GM06990 (cell line): ENCODE measurements at places on chromosomes 7 and 10.

DNA sequence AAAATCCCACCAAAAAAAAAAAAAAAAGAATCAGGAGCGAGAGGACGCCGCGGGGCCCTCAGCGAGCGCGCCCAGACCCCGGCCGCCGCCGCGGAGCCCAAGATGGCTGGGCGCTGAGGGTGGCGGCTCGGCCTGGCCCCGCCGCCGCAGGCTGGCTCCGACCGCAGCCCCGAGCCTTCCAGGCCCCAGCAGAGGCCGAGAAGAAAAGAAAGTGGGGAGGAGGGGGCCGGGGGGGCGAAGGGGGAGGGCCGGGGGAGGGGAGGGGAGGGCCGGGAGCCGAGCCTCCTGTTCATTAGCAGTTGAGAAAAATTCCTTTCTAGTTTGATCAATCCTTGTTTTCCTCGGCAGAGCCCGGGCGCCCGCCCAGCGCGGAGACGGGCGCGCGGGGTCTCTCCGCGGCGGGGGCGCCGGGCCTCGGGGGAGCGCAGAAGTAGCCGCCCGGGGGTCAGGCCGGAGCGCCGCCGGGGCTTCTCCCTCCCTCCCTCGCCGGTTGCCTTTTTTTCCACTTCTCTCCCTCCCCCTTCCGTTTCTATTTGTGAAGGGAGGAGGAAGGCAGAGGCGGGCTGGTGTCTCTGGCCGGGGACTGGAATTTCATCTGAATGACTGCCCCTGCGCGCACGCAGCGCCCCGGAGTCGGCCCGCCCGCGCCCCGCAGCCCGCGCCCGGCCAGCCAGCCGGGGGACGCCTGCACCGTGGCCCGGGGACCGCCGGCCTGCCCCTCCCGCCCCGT is 778 bp upstream of the TRIM8 start:
- DNase-seq, result peak; percentile 59

DNA sequence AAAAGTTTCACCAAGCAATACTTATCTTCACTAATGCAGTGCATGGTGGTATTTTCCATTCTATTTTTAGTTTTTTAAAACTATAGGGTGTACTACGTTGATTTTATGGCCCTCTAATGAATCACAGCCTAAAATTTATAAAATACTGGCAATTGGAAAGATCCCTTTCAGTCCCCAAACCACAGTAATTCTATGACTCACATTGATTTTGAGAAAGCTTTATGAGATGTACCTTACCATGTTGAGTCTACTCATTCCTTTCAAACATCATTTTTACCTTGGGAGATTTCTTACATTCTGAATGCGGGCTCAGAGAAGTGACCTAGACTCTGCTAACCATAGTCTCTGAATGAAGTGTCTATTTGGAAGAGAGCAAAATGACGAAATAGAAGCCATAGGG is 141.6 kb downstream of the GPR85 start:
- no peak for DNase-seq

- DNase-seq, result no peak
Measured at GRCh38 chr7:156147756-156148504, 335.7 kb upstream of the SHH start.

GRCh38 chr10:10816447-10816846 is 201.2 kb upstream of the CELF2 start:
- DNase-seq, result no peak

- no peak for DNase-seq
Measured at GRCh38 chr10:74337330-74338016, 186.5 kb downstream of the ADK start.
